ENCODE measurements at places on chromosomes 1 and 21. TPM values are rescaled to one million over a fixed set of nuclear protein-coding genes. Genes with fewer than 3 reads are reported as not detected.

The KCNJ9 gene
- not detected for total RNA-seq

The SPRR1A gene
- not detected for total RNA-seq

The CFHR1 gene
- total RNA-seq: not detected

The C1orf74 gene
- 1.4 TPM for total RNA-seq

The KIAA0040 gene
- total RNA-seq: 11.6 TPM

The GBP3 gene
- 14.8 TPM for total RNA-seq

DNA sequence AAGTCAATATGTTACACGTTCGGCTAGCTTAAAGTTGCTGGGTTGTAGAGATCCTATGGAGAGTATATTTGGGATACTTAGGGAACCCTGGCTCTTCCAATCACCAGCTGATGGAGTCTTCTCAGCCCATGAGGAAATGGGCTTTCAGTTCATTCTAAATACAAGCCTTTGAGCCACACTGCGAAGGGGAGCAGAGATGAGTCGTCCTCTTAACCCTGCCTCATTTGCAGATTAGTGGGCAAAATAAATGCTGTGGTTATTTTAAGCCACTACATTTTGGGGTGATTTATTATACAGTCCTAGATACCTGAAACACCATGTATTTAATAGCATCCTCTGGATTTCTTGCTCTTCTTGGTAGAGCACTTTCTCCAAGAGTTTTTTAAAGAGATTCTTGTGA, 19.0 kb upstream of the VCAM1 start:
- no peak for DNase-seq

DNA sequence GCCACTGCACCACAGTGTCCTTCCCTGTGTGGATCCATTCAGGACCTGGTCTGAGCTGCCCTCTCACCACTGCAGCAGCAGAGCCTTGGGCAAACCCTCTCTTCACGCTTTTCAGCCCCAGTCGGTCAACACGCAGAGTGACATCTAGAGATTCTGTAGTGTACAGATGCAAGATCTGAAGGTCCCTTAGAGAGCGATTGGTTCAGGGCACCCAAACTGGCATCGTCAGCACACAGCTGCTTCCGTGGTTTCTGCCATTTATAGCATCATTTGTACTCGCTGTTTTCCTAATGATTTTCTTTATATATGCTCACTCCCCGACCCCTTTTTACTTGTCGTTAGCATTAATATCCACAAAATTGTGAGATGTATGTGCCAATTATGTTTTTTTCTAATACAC, 1.5 kb upstream of the ASCL5 start:
- DNase-seq: no peak

DNA sequence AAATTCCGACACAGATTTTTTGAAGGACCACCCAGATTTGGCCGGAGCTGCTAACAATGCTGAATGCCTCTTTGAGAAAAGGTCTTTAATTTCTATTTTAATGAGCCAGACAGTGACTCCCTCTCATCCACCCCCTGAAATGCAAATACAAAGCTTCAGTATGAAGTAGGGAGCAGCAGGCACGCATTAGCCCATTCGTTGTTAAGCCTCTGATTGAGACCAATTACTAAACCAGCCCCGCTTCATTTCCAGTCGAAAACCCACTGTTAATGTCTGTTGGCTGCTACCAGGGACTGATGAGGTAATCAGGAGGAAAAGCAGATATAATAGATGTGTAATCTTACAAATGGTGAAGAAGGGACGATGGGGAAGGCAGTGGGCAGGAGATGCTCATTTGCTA, 4.8 kb upstream of the C8A start:
- DNase-seq: no peak

- DNase-seq: no peak
Observed at GRCh38 chr21:22297575-22297974, 1299.4 kb downstream of the NCAM2 start.

- peak; percentile 93 for DNase-seq
Observed at GRCh38 chr1:19448491-19449439, 36.6 kb downstream of the CAPZB start.

GRCh38 chr1:173117108-173117633, 66.4 kb upstream of the TNFSF18 start:
- peak; percentile 36 for DNase-seq

DNA sequence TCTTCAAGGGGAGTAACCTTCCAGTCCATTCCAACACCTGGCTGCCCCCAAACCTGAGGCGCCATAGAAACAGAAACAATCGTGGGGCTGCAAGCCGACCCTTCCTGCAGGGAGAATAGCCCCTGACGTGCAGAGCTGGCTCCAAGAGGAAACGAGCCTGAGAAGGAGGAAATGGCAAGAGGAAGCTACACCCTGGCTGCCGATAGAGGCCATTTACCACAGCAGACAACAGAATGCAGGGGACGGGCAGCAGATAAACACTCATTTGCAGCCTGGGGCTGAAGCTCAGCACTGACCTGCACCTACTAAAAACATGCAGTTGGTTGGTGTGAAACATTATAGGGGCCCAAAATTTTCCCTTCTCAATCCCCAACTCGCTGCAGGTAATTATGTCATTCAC, 8.7 kb upstream of the TDRD10 start:
- peak; percentile 87 for DNase-seq

- DNase-seq: no peak
Observed at GRCh38 chr1:156658496-156658895, 16.6 kb downstream of the BCAN start.

DNA sequence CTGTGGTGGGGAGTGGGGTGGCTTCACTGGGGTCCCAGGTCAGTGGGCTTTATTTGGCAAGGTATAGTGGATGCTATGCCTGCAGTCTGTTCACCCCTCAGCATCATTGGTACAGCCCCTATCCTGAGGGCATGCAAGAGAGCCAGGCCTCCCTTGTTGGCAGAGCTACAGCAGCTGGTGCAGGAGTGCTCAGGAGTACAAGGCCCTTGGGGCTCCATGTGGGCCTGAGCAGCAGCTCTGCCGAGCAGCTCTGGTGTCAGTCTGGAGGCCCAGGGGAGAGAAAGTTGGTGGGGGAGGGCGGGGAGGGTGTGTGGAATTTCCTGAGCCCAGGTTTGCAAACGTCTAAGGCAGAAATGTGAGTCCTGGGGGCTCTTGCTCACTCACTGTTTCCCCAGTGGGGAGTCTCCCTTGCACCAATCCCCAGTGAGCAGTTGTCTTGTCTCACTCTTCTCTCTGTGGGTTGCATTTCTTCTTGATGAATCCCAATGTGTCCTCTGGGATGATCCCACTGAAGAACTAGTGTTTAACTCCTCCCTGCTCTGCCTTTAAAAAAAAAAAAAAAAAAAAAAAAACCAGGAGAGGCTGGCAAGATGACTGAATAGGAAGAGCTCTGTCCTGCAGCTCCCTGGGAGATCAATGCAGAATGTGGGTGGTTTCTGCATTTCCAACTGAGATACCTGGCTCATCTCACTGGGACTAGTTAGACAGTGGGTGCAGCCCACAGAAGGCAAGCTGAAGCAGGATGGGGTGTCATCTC, 39.5 kb upstream of the CYP4X1 start:
- DNase-seq: no peak

GRCh38 chr1:91631718-91632330, 131.2 kb downstream of the CDC7 start:
- DNase-seq: no peak

DNA sequence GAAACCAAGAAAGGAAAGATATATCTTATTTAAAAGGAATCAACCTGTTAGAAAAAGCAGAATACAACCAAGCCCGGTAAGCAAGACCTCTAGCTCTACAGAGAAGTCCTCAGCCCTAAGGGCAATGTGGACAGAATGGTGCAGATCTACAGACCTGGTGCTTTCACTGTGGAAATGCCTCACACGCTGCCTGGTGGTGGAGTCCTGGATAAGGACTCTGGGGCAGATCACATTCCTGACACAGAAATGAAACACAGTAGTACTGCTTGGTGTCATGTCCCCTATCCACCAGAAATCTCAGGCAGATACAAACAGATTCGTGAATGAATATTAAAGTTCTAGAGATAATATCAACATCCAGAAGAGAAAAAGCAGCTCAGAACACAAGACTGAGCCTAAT, 6.8 kb downstream of the CNN3 start:
- peak; percentile 12 for DNase-seq

DNA sequence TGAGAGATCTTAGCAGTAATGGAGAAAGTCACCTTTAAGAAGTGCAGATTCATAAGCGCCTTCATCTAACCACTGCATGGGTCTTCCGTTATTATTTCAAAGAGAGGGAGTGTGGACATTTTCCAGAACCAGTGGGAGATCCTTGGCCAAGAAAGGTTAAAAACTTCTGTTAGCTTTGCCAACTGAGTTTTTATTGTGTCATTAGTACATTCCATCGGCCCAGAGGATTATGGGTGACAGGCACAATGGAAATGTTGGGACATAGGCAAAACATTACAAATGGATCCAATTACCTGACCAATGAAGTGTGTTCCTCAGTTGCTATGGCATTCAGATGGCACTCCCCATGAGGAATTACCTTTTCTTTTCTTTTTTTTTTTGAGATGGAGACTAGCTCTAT, 115.5 kb downstream of the PPIAL4G start:
- DNase-seq: no peak

DNA sequence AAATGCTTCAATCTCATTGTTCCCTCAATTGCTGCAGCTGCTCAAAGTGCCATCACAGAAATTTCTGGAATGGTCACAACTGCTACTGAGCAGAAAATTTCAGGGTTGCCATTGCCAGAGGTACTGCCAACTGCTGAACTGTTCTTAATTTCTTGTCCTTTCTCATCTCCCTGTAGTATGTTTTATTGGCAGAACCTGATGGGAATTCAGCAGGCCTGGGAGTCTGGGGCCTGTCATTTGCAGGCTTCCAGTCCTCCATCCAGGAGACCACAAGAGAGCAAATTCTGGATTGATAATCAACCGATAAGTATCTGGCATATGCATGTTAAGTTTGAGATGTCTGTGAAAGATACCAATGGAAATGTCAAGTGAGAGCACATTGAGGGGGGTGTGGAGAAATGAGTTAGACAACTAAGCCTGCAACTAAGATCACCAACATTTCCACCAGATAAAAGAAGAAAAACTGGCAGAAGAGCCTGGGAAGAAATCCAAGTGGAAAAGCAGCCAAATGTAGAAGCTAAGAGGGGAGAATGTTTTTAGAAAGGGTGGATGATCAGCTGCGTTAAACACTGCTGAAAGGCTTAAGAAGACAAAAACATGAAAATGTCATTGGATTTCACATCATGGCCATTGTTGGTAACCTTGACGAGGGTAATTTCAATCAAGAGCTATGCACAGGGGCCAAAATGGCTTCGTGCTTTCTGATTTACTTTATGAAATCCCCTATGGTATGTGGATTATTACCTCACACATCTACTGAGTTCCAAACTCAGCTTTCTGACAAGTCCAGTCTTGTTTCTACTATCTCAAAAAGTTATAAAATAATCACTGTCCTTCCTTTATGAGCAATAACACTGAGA, 648.1 kb downstream of the PLPP3 start:
- no peak for DNase-seq

DNA sequence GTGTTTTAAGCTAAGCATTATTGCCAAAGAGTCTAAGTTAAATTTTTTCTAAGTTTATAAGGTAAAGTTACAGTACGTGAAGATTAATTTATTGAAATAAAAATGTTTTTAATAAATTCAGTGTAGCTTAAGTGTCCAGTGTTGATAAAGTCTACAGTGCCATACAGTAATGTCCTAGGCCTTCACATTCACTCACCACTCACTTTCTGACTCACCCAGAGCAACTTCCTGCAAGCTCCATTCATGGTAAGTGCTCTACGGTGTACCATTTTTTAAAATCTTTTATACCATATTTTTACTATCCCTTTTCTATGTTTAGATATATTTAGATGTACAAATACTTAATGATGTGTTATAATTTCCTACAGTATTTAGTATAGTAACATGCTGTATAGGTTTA, 173.2 kb downstream of the CACNA1E start:
- DNase-seq: peak; percentile 22

Measured in lung microvascular endothelial cell (primary cell).